ENCODE measurements at places on chromosomes 11 and 22. TPM values are rescaled to one million over a fixed set of nuclear protein-coding genes. Genes with fewer than 3 reads are reported as not detected.

DNA sequence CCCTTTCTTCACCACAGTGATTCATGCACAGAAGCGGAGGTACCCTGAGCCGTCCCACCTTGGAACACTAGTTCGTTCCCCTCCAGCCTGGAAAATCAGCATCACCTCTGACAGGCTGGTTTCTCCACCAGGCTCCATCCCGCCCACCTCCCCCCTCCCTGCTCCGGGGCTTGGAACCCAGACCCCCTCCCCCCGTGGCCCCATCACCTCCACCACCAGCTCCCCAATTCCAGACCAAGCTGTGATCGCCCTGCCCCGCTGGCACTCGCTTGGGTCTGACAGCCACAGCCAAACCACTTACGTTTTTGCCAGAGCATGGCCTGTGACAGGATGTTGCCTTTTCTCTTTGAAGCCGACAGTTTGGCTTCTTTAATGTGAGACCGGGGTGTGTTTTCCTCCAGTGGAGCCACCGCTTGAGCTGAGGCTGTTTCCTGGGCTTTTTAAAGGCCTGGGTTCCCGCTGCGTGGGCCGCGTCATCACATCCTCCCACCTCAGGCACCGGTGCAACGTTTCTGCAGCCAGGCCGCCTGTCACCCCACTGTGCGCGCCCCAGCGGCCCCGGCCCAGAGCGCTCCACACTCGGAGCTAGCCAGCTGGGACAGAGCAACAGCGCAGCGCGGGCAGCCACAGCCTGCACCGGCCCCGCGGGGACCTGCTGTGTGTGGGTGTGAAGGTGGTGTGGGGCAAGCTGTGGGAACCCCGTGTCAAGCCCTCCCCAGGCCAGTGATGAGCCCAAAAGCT lies at the start of gene POU2AF1:
TSS of gene POU2AF1 (minus strand) at position 415 of the 741 bp plus-strand sequence. CDS start at position 317, 98 bp downstream.
- H3K36me3 ChIP-seq, result no peaks in the 10 kb centered on the region
- no peak within 1 kb of the TSS for H3K4me3 ChIP-seq
- H3K27me3 ChIP-seq, result no peaks in the 10 kb centered on the region

DNA sequence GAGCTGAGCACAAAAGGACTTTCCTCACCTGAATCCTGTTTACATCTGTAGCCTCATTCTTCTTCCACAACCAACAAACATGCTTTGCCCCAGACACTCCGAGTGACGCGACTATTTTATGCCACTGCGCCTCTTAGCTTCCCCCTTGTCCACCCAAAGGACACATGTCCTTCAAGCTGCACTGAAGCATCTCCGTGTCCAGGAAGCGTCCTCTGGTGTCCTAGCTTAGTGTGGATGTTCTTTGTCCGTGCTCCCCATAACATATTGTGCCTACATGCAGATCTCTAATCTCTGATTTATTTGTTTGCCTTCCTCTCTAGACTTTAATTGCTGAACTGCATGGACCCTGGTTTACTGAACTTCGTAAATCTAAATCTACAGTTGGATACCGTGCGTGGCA lies 20.1 kb upstream of the CECR2 start:
- H3K27ac ChIP-seq, result no peak overlapping the region
- no peak for DNase-seq
- peaks cover 24% of the 10 kb centered on the region for H3K27me3 ChIP-seq
- H3K4me3 ChIP-seq, result no peak overlapping the region
- no peaks in the 10 kb centered on the region for H3K4me1 ChIP-seq
- no peaks in the 10 kb centered on the region for H3K36me3 ChIP-seq

DNA sequence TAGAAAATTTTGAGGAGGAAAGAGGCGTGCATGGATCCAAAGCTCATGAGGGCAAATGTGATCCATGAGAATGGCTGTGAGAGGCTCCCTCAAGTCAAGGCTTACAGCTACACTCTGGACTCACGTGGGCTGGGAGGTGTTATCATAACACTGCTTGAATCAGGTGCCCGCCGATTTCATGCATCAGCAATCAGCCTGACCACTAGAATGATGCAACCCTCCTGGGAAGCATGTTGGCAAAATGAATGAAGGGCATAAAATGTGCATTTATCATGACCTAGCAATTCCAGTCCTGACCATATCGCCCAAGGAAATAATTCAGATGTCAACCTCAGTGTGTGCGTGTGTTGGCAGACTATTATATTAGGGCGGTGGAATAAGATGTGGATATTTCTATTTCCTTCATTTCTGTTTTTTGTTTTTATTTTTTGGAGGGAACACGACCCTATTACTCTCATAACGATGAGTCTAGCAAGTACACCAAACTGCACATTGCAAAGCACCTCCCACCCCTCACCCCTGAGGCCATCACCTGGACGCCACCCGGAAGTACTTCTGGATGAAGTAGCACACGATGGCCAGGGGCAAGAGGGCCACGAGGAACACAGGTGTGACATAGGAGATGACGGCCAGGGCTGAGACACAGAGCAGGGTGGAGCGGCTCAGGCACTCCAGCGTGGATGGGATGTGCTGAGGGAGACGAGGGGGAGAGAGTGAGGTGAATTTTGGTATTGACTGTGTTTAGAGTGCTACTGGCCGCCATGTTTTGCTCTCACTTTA lies 15.7 kb upstream of the KCNJ11 start:
- H3K27me3 ChIP-seq, result peaks cover 21% of the 10 kb centered on the region
- H3K4me3 ChIP-seq, result no peak overlapping the region
- no peak overlapping the region for H3K27ac ChIP-seq
- DNase-seq, result peak; percentile 69

DNA sequence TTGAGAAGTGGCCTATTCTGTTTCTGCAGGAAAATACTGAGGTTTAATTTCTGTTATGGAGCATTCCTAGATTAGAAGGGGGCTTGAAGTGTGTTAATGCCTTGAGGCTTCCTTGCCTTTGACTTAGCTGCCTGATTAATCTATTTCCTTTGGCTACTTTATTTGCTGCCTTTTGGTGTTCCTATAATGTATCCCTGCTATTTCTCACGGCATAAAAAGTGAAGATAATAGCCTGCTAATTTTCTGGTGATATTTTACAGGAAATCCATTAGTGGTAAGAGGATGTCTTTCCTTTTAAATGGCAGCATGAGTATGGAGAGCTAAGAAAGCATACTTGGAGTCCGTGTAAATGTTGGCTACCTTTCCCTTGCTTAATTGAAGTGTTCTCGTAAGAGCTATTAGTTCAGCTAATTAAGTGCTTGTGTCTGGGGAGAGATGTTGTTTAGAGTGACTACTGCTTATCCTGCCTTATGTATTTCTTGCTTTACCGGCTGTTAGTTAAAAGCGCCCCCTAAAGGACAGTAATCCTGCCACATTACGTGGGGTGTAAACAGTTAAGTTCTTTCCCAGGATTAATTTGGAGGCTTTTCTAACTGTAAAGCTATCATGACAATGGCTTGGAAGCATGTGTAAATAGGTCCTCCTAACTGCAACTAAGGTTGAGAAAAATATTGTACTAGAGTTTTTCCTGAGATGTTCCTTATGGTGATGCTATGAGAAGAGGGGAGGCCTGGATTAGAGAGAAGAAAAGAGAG lies 45.6 kb downstream of the ZNF280B start:
- DNase-seq, result no peak
- H3K4me3 ChIP-seq, result no peak overlapping the region
- H3K27me3 ChIP-seq, result peaks cover 12% of the 10 kb centered on the region
- no peaks in the 10 kb centered on the region for H3K4me1 ChIP-seq
- H3K36me3 ChIP-seq, result no peaks in the 10 kb centered on the region

The RASL10A gene
- not detected for total RNA-seq

The CASP1 gene
- total RNA-seq, result 4.7 TPM

DNA sequence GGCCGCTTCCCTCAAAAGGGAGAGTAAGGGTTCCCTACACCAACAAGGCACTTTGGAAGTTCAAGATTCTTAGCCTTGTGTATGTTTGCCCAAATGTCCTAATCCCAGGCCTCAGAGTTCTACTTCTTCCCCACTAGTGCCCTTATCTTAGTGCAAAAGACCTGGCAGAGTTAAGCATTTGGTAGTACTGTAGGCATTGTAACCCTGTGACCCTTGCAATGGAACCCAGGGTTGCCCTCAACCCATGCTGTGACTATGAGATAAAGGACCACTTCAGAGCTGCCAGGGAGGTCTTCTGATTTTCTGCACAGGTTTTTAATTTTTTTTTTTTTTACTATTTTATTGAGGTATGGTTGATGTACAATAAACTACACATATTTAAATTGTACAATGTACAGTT lies 65.1 kb downstream of the C11orf65 start:
- no peaks in the 10 kb centered on the region for H3K36me3 ChIP-seq
- H3K4me3 ChIP-seq, result no peak overlapping the region
- no peaks in the 10 kb centered on the region for H3K27me3 ChIP-seq
- H3K4me1 ChIP-seq, result no peaks in the 10 kb centered on the region
- DNase-seq, result no peak

The PYGM gene
- 1.6 TPM for total RNA-seq

DNA sequence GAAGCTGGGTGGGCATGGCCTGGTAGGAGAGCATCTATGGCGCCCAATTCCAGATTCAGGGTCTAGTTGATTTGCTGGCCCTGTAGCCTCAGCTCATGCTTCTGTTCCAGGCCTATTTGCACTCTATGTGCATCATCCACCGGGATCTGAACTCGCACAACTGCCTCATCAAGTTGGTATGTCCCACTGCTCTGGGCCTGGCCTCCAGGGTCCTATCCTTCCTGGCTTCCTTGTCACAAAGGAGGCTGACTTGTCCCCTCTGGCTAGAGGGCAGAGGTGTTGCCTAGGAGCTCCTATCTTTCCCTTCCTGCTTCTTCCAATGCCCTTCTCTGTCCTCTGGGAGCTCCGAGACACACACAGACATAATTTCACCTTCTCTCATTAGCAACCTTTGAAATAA lies 21.3 kb downstream of the PIK3IP1 start:
- peaks cover 48% of the 10 kb centered on the region for H3K4me1 ChIP-seq
- peak overlapping the region; percentile 50 for H3K27ac ChIP-seq
- peak; percentile 66 for DNase-seq
- no peak overlapping the region for H3K4me3 ChIP-seq

GRCh38 chr11:100705447-100705846 lies 18.4 kb downstream of the ARHGAP42 start:
- H3K27ac ChIP-seq, result no peak overlapping the region
- no peak overlapping the region for H3K4me3 ChIP-seq
- no peaks in the 10 kb centered on the region for H3K27me3 ChIP-seq
- no peak for DNase-seq
- H3K36me3 ChIP-seq, result no peaks in the 10 kb centered on the region
